ENCODE measurements at places on chromosomes 7 and 10.

GRCh38 chr7:127290116-127290655 lies 37.4 kb upstream of the GRM8 start:
- DNase-seq, result no peak

- no peak for DNase-seq
These were observed 1085.1 kb downstream of the SORCS3 start for GRCh38 chr10:105726149-105726548.

GRCh38 chr10:94992811-94993210 lies 54.4 kb downstream of the CYP2C9 start:
- no peak for DNase-seq

GRCh38 chr10:130750441-130750840 lies 561.1 kb downstream of the TCERG1L start:
- DNase-seq, result no peak

- no peak for DNase-seq
These were observed 56.4 kb downstream of the VIPR2 start for GRCh38 chr7:159088016-159088865.

- no peak for DNase-seq
These were observed 96.1 kb upstream of the PLXNA4 start for GRCh38 chr7:132672200-132672990.

DNA sequence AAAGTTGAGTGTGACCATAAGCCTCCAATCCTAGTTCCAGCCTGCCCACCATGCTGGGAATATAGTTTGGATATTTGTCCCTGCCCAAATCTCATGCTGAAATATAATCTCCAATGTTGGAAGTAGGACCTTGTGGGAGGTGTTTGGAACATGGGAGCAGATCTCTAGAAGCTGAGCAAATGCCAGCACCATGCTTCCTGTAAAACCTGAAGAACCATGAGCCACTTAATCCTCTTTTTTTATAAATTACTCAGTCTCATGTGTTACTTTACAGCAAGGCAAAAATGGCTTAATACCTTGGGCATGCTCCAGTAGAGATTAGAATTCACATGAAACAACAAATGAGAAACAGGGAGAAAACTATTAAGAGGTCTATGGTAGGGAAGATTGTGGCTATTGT lies 27.2 kb downstream of the STEAP1 start:
- DNase-seq, result no peak

DNA sequence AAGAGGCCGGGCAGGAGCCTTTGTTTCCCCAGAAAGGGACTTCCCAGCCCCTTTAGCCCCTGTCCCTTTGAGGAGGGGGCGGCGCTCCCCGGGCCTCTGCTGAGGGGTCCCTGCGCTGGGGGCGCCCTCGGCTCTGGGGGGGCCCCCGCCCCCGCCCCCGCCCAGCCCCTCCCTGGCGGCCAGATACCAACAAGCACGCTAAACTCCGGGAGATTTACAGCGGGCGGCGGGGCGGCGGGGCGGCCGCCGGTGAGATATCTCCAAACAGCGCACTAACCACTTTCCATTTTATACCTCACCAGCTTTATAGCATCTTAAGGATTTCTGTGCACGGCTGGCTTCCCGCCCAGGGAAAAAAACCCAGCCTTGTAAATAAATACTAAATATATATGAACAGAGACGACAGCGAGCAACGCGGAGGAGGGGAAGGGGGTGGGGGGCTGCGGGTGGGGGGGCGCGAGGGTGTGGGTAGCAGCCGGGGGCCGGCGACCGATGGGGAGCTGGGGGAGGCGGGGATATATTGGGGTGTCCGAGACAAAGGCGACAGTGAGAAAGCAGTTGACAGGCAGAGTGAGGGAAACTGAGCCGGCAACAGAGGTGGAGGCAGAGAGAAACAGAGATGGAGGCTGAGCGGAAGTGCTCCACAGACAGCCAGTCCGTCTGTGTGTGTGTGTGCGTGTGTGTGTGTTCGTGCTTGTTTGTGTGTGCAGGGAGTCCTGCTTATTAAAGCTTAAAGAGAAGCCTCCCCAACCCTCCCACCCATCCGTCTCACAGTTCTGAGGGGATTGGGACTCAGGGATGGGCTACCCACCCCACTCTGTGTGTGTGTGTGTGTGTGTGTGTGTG lies 85.8 kb downstream of the HIF1AN start:
- peak; percentile 24 for DNase-seq
